Regular cardiac myocyte (primary cell): ENCODE measurements at places on chromosomes 12 and 14. TPM values are rescaled to one million over a fixed set of nuclear protein-coding genes. Genes with fewer than 3 reads are reported as not detected.

Gene MYF5
- not detected in 2 replicates for total RNA-seq

Gene RAD9B
- 0.28 and 0.58 TPM in 2 replicates for total RNA-seq

Gene KRT2
- not detected in 2 replicates for total RNA-seq

Gene INSM2
- total RNA-seq, result under 0.01 TPM in 1 of 2 replicates, not detected in the other

Gene PPP1R1A
- total RNA-seq, result not detected in 2 replicates

Gene TUNAR
- total RNA-seq, result under 0.01 TPM in 1 of 2 replicates, not detected in the other

Gene CMA1
- total RNA-seq, result not detected in 2 replicates

Gene LBHD2
- not detected in 2 replicates for total RNA-seq

Gene CLMN
- total RNA-seq, result 0.58 and 3.9 TPM in 2 replicates

Gene PLCZ1
- total RNA-seq, result not detected in 2 replicates

Gene MMP19
- 2.5 and 7.3 TPM in 2 replicates for total RNA-seq

Gene BBOF1
- total RNA-seq, result 5.8 and 9.0 TPM in 2 replicates

Gene CARMIL3
- not detected in 2 replicates for total RNA-seq

Gene FBLN5
- total RNA-seq, result 3.8 and 17.8 TPM in 2 replicates

Gene LRRC43
- total RNA-seq, result 0.38 and 1.7 TPM in 2 replicates

Gene HOXC13
- under 0.01 TPM in 1 of 2 replicates, not detected in the other for total RNA-seq

Gene LTB4R2
- 1.3 and 3.1 TPM in 2 replicates for total RNA-seq

Gene INHBE
- total RNA-seq, result 0.38 and 0.85 TPM in 2 replicates

Gene SERPINA10
- total RNA-seq, result under 0.01 TPM in 1 of 2 replicates, not detected in the other

Gene GALNT9
- 0.19 and 0.28 TPM in 2 replicates for total RNA-seq

Gene SNRPF
- total RNA-seq, result 7.9 and 28.0 TPM in 2 replicates

Gene ANO2
- 0.19 and 0.85 TPM in 2 replicates for total RNA-seq

Gene GPR65
- total RNA-seq, result 0.19 and 0.28 TPM in 2 replicates

Gene ZC2HC1C
- total RNA-seq, result 0.85 and 0.96 TPM in 2 replicates

Gene RERG
- total RNA-seq, result 0.19 and 1.1 TPM in 2 replicates

Gene DAO
- not detected in 2 replicates for total RNA-seq

Gene FITM1
- total RNA-seq, result not detected in 2 replicates

Gene C2CD5
- total RNA-seq, result 19.7 and 25.7 TPM in 2 replicates

Gene KRT77
- total RNA-seq, result not detected in 2 replicates
